Gastrocnemius medialis (tissue), 4 donors: ENCODE measurements at places on chromosomes 3 and 15. TPM values are rescaled to one million over a fixed set of nuclear protein-coding genes. Genes with fewer than 3 reads are reported as not detected.

GRCh38 chr3:132867526-132867925, 145.3 kb upstream of the NPHP3 start:
- peaks cover 6% of the 10 kb centered on the region for H3K4me1 ChIP-seq
- no peaks in the 10 kb centered on the region for H3K36me3 ChIP-seq
- no peak for DNase-seq
- H3K4me3 ChIP-seq: no peak overlapping the region

The GABRB3 gene
- total RNA-seq: 0.23 TPM

- peak overlapping the region; percentile 38 for H3K27ac ChIP-seq
- no peak overlapping the region for H3K4me3 ChIP-seq
- peak; percentile 15 for DNase-seq
- H3K36me3 ChIP-seq: no peaks in the 10 kb centered on the region
- no peaks in the 10 kb centered on the region for H3K27me3 ChIP-seq
- H3K4me1 ChIP-seq: peaks cover 16% of the 10 kb centered on the region
Observed at GRCh38 chr3:28940530-28940929, 340.3 kb upstream of the RBMS3 start.

The CKMT1A gene
- total RNA-seq: not detected

- no peaks in the 10 kb centered on the region for H3K36me3 ChIP-seq
- DNase-seq: no peak
- H3K27ac ChIP-seq: no peak overlapping the region
- H3K4me3 ChIP-seq: no peak overlapping the region
- peaks cover 98% of the 10 kb centered on the region for H3K27me3 ChIP-seq
Observed at GRCh38 chr15:89367485-89368451, 33.1 kb upstream of the POLG start.

DNA sequence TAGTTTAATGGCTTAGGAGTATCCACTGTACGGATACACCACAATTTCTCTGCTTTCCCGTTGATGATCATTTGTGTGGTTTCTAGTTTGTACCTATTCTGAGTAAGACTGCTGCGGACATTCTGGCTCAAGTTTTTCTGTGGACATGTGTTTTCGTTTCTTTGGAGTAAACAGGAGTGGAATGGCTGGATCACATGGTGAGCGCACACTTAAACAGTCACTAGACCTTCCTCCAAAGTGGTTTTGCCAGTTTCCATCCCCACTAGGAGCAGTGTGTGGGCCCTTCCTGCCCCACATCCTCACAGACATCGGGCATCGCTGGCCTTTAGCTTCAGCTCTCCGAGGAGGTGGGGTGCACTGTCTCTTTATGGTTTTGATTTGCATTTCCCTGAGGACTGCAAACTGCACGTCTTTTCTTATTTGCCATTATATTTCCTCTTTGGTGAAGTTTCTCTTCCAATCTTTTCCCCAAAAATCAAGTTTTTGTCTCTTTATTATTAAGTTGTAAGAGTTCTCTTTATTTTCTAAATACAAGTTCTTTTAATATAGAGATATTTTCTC, 94.1 kb downstream of the VGLL4 start:
- no peak overlapping the region for H3K4me3 ChIP-seq
- DNase-seq: no peak
- no peak overlapping the region for H3K27ac ChIP-seq
- peaks cover 27% of the 10 kb centered on the region for H3K4me1 ChIP-seq
- no peaks in the 10 kb centered on the region for H3K36me3 ChIP-seq
- H3K27me3 ChIP-seq: no peaks in the 10 kb centered on the region

The CCDC50 gene
- total RNA-seq: 69.9 TPM

DNA sequence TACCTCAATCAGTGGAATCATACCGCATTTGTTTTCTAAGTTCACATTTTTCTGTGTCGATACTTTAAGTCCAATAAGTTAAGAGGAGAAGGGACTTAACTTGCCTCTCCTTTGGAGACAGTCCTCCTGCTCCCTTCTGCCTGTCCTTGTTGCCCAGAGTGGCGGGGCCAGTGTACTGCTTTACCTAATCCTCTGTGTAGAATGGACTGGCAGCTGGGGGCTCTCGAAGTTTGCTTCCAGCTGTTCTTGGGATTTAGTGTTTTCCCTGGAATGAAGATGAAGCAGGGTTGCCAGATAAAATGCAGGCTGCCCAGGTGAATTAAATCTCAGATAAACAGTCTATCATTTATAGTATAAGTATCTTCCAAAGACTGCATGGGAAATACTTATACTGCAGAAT, 287.6 kb upstream of the C2CD4B start:
- H3K4me3 ChIP-seq: no peak overlapping the region
- H3K4me1 ChIP-seq: peaks cover 70% of the 10 kb centered on the region
- DNase-seq: no peak
- peak overlapping the region; percentile 87 for H3K27ac ChIP-seq

The AGBL1 gene
- 3.8 TPM for total RNA-seq

The PXK gene
- 21.6 TPM for total RNA-seq

The GPR176 gene
- total RNA-seq: 2.0 TPM

The STXBP5L gene
- not detected for total RNA-seq

The MINDY4B gene
- total RNA-seq: not detected

The GNB5 gene
- total RNA-seq: 4.2 TPM
